ENCODE measurements at places on chromosomes 5 and 9. TPM values are rescaled to one million over a fixed set of nuclear protein-coding genes. Genes with fewer than 3 reads are reported as not detected.

DNA sequence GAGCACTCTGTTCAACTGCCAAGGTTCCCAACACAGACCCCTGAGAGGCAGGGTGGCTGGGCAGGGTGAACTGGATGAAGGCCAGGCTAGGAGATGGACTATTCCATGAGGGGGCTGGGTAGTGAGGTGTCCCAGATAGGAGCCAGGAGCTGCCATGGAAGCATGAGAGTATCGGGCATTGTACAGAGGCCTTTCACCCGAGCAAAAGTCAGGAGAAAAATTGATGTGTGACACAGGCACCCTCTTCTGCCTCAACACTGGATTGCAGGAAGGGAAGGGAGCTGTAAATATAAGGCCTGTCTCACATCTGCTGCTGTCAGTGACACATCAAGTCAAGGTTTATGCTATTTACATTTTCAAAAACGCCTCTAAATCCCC, 74.6 kb downstream of the UBAP1 start:
- DNase-seq: peak; percentile 38

The SV2C gene
- 0.23 TPM for polyA plus RNA-seq

DNA sequence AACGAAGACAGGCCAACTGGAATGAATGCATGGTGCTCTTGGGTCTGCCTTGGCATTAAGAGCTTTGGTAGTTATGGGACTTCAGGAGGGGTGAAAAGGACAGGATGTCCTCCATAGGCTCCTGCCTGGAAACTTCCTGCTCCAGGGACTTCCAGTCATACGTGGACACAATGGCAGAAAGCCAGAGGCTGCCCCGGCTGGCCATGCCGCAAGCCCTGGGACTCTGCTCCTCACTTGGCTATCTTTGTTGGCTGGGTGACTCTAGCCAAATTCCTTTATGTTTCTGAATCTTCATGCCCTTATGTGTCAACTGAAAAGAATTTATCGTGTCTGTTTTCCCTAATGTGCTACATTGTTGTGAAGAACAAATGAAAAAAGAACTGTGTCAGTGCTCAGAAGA, 136.9 kb downstream of the SIL1 start:
- peak; percentile 27 for DNase-seq

DNA sequence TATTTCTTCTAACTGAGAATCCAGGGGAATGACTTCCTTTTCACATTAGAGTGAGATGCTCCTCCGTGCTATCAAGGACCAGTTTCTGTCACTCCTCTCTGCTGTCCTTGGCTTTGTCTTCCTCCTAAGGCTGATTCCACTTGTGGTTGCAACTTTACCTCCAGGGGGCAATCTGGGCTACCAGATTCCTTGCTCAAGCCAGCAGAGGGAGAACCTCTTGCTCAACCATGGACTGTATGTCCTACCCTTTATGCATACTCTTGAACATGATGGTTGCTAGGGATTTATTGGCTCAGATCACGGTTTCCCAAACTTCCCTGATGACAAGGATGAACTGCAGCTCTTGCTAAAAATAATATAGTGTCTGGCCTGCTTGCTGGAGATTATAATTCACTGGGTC, 24.0 kb downstream of the NNT start:
- DNase-seq: no peak

The IRX4 gene
- 0.21 TPM for polyA plus RNA-seq

- no peak for DNase-seq
Observed at GRCh38 chr9:103949096-103949495, 145.0 kb upstream of the SMC2 start.

DNA sequence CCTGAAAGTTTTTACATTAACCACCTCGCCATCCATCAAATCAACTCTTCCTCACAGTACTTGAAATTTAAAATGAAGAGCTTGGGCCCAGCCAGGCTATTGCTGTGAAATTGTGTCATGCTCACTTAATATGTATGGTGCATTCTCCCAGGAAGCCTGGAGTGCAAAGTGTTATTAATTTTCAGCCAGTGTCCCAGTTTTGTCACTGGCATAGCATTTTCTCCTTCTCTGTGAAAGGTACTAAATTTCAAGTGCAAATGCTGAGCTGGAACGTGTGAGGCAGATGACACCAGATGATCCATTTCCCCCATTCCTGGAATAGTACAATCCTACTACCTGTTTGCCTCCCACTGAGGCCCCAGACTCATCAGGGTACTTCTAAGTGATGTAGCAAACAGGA, 397.6 kb upstream of the ACTBL2 start:
- DNase-seq: no peak

DNA sequence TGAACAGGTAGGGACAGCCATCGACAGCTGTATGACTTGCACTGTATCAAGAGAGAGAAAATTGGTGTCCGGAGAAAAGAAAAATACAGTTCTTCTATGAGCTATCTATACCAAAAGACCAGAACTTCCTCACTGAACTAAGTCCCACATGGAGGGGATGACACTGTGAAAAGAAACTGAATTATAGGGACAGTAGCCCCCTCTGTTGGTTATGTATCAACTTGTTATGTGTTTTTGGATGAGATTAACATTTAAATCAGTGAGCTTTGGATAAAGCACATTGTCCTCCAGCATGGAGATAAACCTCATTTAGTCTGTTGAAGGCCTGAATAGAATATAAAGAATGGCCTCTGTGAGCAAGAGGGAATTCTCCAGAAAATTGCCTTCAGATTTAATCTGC, 176.6 kb upstream of the SH3GL2 start:
- no peak for DNase-seq

The QRFP gene
- polyA plus RNA-seq: 0.24 TPM

DNA sequence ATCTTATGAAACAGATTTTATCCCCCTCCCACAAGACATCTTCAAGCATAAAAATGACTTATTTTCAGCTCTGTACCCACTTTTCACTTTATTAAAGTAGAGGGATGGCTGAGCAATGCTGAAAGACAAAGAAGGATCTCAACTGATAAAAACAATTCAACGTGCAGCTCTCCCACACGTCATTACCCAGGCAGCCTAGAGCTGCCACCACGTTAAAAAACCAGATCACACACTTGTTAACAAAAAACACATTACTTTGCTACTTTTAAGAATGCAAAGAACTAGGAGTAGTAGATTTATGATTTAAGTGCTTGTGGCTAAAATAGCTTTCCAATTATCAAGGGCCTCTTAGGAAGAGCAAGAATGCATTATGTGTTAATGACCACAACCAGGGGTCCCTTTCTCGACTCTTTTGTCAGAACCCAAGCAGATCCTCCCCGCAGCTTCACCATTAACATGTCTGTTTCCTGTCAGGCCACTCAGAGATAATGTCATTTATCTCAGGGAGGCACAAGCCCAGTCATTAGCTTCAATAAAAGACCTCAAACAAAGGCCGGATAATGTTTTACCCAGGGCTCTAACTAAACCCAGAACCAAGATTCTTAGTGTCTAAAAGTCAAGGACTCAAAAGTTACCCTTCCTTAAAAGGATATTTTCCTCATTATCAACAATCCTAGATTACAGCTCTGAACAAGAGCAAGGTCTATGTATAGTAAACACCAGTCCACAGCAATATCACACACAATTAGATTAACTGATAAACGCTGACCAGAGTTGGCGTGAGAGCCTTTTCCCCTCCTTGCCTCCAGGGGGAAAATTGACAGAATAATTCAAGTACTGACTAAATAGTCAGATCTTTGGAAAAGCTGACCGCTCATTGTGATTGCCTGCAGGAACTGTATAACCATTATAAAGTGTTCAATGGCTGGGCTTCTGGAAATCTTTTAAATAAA, 7.5 kb downstream of the ZNF608 start:
- DNase-seq: no peak

DNA sequence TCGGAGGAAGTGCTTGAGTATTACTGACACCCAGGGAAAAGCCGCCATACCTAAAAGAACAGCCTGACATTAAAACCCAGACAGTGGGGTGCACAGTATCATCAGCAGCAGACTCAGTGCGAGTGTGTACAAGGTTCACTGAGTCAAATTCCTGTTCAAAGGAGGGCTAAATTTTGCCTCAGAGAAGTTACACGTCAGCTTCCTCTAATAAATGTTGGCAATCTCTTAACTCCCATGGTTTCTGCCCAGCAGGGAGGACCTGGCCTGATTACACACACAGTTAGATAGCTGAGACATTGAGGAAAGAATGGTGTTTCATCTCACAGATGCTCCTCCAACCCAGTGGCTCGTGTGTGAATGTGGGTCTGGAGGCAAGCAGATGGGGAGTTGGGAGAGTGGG, 38.2 kb downstream of the NIPSNAP3B start:
- no peak for DNase-seq

The DAP gene
- polyA plus RNA-seq: 75.7 TPM

GRCh38 chr9:2802494-2802921, 41.4 kb downstream of the PUM3 start:
- no peak for DNase-seq

The CCDC192 gene
- polyA plus RNA-seq: 0.24 TPM

- DNase-seq: no peak
Observed at GRCh38 chr9:102642651-102643050, 352.5 kb upstream of the CYLC2 start.

DNA sequence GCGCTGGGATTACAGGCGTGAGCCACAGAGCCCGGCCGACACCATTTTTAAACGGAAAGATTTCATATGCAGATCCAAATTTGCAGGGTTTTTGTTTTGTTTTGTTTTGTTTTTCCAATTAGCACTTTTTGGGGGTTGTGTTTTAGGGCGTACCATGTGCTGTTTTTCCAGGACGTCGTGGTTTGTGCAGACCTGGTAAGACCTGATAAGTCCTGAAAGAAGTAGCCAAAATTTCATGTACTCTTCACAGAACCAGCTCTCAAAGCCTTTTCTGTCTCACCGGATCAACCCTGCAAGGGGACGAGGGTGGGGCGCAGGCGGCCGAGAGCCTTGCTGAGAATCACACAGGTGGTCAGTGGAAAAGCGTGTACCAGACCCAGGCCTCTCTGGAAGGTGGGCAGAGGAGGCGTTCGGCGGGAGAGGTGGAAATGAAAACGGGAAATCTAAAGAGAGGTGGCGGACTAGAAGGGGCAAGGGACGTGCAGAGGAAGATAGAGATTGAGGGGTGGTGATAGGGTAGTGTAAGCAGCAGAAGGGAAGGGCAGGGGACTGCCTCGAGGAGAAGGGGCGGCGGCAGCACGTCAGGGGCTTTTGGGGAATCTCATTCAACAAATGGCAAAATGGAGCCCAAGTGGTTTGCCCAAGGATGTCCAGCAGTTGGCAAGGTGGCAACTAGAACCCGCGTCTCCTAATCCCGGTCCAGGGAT, 1.1 kb upstream of the FAF2 start:
- no peak for DNase-seq

DNA sequence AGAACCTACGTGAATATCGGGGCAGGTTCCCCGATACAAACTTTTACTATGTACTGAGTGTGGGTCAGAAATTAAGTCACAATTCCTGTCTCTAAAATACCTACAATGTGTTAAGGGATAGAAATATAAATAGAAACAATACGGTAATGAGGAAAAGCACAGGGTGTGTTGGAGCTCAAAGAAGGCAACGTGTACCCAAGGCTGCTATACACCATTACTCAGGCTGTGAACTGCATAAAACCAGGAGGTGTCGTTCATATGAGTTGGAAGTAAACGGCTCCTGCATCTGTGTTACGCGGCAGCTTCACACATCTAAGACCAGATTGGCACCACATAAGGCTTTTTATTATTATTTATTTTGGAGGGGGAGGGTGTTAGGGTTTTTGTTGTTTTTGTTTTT, 50.1 kb upstream of the TRPM3 start:
- no peak for DNase-seq

The FAXDC2 gene
- polyA plus RNA-seq: 15.2 TPM

DNA sequence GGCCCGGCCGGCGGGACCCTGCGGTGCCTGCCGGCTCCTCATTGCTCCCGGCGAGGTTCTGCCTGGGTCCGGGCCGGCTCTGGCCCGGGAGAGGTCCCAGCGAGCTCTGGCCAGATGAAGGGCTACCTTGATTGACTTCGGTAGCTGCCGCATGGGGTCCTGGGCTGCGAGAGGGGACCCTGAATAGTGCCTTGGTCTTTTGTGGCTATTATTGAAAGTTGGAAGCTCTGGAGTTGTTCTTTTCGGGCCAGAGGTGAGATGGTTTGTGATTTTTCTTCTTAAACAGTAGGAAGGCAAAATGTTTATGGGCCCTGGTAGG, 635 bp downstream of the NAA35 start:
- no peak for DNase-seq

DNA sequence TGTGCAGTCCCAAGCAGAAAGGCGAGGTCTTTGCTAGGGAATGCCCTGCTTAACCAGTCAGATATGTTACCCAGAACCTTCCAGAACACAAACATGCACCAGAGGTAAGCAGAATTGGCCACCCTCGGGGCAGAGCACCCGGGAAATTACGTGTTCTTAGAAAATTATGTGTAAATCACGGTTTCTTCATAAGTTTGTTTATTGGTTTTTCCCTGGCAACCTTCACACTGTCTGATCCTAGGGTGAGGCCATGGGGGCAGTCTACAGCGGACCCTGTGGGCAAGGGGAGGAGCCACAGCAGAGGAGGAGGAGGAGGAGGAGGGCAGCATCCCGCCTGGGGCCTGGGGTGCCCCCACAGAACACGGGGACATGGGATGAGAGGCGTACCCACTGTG, 31.4 kb downstream of the RXRA start:
- DNase-seq: no peak

The PTPRD gene
- polyA plus RNA-seq: 92.3 TPM

GRCh38 chr5:176736931-176737745, 73.2 kb upstream of the UNC5A start:
- no peak for DNase-seq

DNA sequence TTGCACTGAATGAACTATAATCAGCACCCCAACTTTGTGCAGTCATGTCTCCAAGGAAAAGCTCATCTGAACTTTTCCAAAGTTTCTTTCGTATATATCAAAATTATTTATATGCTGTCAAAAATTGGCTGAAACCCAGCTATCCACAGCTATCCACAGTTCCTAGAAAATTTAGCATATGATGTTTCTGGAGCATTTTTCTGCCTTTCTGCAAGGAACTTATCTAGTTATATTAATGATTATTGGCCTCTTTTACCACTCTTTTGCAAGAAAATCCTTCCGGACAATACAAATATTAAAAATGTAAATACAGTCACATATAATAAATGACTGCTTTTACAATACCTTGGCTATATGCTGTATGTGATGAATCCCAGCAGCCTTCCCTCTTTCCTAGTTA, 270.2 kb downstream of the TMEM167A start:
- no peak for DNase-seq

- peak; percentile 49 for DNase-seq
Observed at GRCh38 chr5:173238312-173239232, 3.6 kb upstream of the NKX2-5 start.

The MED22 gene
- 21.5 TPM for polyA plus RNA-seq

- no peak for DNase-seq
Observed at GRCh38 chr5:145872486-145872885, 328 bp downstream of the GRXCR2 start.

GRCh38 chr9:22373636-22374035, 73.0 kb upstream of the DMRTA1 start:
- DNase-seq: no peak

The IRGM gene
- polyA plus RNA-seq: 0.56 TPM

- no peak for DNase-seq
Observed at GRCh38 chr5:154737667-154738320, 17.4 kb upstream of the LARP1 start.

- peak; percentile 90 for DNase-seq
Observed at GRCh38 chr5:174045470-174046025, at the start of gene NSG2. Gene NSG2, plus strand, starts transcription at chr5:174045706. Its CDS starts 1,050 bp downstream, at chr5:174046756.

GRCh38 chr5:37810311-37810710, 29.5 kb downstream of the GDNF start:
- DNase-seq: peak; percentile 25

GRCh38 chr5:84257061-84257460, 127.6 kb downstream of the EDIL3 start:
- DNase-seq: no peak

The PCDHB8 gene
- 1.6 TPM for polyA plus RNA-seq

The BAAT gene
- polyA plus RNA-seq: 0.55 TPM
